ENCODE measurements at places on chromosomes 2 and 18.

GRCh38 chr18:23812546-23813440 is 123.5 kb downstream of the LAMA3 start:
- peak; percentile 3 for DNase-seq

DNA sequence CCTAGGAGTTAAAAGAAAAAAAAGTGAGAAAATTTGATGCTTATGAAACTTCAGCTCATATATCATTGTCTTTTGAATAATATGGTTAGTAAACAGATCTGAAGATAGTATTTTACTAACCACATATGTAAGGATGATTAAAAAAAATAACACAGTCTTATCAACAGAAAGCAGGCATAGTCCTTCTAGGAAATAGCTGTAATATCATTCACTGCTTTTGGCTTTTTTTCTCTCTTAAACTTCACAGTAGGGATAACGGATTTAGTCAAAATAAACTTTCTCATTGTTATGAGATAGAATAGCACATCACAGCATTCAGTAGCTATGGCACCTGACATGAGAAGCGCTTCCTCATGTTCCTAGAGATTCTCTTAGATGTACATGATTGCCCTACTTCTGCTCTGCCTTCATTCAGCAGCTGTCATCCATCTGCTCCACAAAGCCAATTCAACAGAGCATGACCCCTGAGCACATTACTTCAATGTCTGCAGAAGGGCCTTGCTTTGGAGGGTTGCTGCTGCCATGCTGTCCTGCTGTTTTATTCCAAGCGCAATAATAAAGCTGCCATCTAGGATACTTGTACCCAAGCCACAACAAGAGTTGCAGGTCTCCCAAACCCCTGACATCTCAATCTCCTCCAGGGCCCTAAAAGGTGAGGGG is 67.0 kb downstream of the TTC21B start:
- no peak for DNase-seq

- no peak for DNase-seq
These were observed 15.9 kb upstream of the WIPF1 start for GRCh38 chr2:174613531-174613930.

DNA sequence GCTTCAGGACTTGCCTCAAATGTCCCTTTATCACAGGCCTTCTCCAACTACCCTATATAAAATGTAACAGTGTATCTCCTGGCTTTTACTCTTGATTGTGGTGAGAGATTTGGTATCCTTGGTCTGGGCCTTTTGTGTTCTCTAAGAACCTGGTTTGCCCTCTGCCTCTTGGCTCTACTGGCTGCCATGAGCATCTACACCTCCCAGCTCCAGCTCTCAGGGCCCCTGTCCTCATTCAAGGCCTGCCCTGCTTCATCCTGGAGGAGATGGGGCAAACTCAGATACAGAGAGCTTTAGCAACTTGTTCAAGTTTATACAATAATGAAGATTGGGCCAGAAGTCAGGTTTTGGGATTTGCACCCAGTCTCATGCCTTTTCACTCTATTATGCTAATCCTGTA is 45.0 kb downstream of the QPCT start:
- DNase-seq = no peak

DNA sequence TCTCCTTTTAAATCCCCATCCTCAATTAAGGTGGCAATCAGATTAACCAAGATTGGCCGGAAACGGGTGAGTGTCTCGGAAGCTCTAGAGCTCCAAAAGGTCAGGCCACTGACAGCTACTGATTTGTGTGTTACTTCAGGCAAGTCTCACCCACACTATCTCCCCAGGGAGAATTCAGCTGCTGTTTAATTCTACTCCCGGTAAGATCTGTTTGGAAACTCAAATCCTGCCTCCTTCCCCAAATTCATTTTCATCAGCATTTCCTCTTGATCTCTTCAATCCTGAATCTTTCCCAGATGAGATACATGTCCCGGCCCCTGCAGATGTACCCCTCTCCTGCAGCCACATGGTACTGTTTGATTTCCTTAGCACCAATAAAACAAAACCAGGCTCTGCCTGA is 34.9 kb downstream of the EFR3B start:
- no peak for DNase-seq

GRCh38 chr2:77521931-77522470 is at the start of gene LRRTM4:
TSS of gene LRRTM4 (minus strand) at chr2:77522376.
- DNase-seq = peak; percentile 11

- no peak for DNase-seq
These were observed 118.1 kb upstream of the FN1 start for GRCh38 chr2:215553946-215554345.

DNA sequence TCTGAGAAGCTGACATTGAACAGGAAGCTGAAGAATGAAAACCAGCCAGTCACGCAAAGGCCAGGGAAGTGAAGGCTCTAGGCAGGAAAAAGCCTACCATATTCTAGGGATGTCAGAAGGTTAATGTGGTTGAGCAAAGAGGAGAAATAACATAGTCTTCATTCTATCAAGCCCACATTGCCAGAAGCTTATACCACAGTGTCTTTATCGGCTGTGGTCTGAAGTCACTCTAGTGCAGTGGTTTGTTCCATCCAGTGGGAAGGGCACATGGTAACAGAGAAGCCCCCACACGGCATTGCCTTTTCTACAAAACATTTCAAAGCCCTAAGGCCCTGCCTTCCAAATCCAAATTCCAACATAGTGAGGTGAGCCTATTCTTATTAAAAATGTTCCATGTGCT is 311.3 kb downstream of the TNS1 start:
- DNase-seq = no peak

GRCh38 chr2:197599285-197599965 is 76.0 kb downstream of the RFTN2 start:
- DNase-seq = no peak

DNA sequence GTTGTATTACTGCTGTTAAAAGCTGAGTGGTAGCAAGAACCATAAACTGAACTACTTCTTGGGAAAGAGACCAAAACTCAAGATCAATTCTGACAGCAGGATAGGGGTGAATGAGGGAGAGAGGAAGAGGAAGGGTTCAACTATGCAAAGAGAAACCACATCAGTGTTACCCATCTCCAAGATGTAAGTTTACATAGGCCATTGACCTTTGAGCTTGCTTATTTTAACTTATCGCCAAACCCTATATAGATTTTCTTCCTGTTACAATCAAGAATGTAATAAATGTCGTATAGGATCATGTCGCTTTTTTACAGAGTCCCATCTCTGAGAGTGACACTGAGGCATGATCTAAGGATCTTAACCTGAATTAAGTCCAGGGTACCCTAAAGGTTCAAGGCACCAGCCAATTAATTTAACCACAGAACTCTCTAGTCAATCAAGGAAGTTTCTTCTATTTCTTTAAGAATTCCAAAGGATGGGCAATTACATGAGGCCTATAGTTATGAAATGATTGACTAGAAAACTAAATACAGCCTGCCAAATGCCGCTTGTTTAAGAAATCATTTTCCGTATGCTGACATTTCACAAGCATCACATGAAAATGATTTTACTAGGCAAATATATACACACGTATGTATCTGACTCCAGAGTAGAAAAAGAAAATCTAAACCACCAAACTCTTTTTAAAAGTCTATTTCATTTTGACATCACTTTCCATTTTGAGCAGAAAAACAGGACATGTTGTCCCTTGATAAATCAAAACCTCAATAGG is 11.8 kb downstream of the RND3 start:
- DNase-seq = no peak

- no peak for DNase-seq
These were observed 518.7 kb downstream of the TNS1 start for GRCh38 chr2:217484046-217484445.

DNA sequence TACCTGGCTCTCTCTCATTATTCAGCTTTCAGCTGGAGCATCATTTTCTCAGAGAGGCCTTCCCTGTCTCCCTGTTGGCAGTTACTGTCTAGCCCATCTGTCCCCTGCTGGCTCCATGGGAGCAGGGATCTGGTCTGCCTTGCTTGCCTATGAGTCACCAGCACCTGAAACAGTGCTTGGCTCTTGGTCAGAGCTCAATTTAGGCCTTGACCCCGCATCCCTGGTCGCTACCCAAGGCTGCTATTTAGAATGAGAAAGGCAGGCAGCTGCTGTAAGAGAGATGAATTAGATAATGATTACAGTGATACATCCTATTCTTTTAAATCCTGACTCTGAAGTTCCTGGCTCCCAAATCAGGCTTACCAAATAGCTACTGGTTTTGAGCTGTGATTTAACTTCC is 32.9 kb downstream of the KCNE4 start:
- DNase-seq = no peak

- DNase-seq = no peak
These were observed 396.5 kb downstream of the CCDC85A start for GRCh38 chr2:56580242-56580641.

- DNase-seq = no peak
These were observed 193.6 kb downstream of the MTCL1 start for GRCh38 chr18:8899000-8899399.

DNA sequence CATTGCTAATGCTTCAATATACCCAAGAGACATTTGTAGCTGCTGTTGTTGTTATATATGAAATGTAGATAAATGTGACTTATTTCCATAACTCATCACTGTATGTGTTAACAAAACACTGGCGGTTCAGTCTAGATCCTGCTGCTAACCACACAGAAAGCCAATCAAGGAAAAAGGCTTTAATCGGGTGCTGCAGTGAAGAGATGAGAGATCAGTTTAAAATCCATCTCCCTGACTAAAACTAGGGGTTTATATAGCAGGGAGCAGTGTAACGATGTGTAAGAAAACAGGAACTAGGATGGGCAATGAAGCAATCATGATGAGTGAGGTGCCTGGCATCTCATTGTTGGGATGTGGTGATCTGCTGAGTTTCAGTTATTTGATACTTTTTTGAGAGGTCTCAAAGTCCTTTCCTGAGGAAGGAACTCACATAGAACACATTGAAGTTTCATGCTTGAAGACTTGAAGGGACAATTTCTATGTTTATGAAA is 677.7 kb upstream of the CDH7 start:
- no peak for DNase-seq

- DNase-seq = no peak
These were observed 340.6 kb downstream of the PAX3 start for GRCh38 chr2:221958224-221958623.

DNA sequence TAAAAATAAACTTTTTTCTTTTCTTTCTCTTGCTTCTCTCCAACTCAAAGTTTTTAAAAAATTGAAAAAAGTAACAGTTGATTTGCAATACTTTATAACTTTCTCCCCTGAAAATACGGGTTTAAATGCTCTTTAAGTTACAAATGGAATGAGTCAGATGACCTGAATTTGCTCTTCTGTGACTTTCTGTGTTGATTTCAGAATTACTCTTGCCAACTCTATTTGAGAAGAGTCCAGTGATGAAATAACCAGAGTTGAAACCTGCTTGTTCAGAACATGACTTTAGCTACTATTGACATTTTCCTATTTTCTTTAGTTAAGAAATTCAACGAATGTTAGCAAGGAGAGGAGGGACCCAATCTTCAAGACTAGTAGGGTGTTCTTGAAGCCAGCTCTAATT is 146.1 kb upstream of the ZSWIM2 start:
- no peak for DNase-seq

- no peak for DNase-seq
These were observed 30.6 kb downstream of the ORC4 start for GRCh38 chr2:147989809-147990403.

GRCh38 chr2:85801871-85802270 is 48.1 kb downstream of the ATOH8 start:
- DNase-seq = no peak

- DNase-seq = no peak
These were observed 198.4 kb downstream of the CMPK2 start for GRCh38 chr2:6667326-6667725.

DNA sequence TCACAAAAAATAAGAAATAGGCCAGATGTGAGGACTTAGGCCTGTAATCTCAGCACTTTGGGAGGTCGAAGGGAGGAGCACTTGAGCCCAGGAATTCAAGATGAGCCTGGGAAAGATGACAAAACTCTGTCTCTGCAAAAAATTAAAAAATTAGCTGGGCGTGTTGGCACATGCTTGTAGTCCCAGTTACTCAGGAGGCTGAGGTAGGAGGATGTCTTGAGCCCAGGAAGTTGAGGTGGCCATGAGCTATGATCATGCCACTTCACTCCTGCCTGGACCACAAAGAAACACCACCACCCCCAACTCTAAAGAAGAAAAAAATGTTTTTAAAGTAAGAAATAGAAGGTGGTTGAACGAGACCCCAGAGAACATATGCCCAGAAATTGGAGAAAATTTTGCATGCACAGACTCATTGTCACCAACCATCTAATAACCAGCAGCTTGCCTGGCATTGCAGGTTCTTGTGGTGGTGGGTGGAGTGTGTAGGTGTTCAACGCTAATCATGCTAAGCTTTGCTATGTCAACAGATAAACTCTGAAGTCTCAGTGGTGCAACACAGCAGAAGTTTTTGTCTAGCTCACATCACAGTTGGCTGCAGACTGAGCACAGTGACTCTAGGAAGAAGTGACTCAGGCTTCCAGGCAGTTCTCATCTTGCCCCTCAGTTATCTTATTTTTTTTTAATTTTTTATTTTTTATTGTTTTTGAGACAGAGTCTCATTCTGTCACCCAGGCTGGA is 18.6 kb downstream of the ARL4C start:
- no peak for DNase-seq

DNA sequence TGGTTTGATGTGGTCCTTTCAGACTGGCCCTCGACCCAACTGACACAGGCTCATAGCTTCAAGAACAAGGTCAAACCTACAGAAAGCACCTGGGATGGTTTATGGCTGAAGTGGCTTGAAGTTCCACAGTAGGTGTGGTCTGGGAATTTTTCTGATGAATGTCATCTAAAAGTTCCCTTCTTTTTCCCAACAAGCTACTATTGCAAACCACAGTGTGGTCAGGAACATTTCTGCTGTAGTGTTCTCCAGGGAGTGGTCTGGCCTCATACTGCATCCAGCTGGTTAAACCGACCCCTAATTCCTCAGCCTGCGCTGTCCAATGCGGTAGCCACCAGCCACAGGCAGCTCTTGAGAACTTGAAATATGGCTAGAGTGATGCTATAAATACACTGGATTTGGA is 92.7 kb downstream of the FAM124B start:
- DNase-seq = no peak

GRCh38 chr18:48371854-48372602 is 37.2 kb downstream of the ZBTB7C start:
- DNase-seq = no peak

GRCh38 chr2:231037202-231037730 is at the start of gene C2orf72:
TSS of gene C2orf72 (plus strand) at chr2:231037523. CDS start at chr2:231037566, 43 bp downstream.
- DNase-seq = no peak

GRCh38 chr18:76335859-76336640 is 159.0 kb downstream of the ZNF516 start:
- DNase-seq = peak; percentile 44

DNA sequence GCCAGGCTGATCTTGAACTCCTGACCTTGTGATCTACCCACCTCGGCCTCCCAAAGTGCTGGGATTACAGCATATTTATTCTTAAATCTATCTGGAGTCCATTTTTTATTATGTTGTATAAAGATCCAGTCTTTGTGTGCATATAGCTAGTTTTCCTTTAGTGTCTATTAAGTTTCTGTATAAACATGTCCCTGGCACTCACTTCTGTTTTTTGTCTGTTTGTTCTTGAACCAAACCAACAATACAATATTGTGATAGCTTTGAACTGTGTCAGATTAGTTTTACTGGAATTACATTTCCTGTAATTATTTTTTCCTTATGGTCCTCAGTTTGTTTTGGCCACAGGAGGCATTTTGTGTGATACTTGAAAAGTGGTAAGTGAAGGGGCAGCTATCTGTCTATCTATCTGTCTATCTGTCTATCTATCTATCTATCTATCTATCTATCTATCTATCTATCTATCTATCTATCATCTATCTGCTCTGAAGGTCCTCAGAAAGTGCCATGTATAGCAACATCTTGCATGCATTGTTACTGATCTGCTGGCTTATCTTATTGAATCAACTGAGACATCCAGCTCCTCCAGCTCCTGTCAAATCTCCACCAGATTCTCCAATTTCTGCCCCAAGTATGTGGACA is 70.9 kb upstream of the ACVR1 start:
- DNase-seq = no peak

GRCh38 chr18:23133860-23134779 is 1.2 kb upstream of the CABLES1 start:
- DNase-seq = peak; percentile 79

Measured in NCI-H774 (cell line).